ENCODE measurements at places on chromosomes 12 and 14.

GRCh38 chr12:91778938-91779400 is 366.7 kb downstream of the BTG1 start:
- peak; percentile 51 for DNase-seq
- no peaks in the 10 kb centered on the region for H3K36me3 ChIP-seq
- H3K27ac ChIP-seq = peak overlapping the region; percentile 75
- no peak overlapping the region for H3K4me3 ChIP-seq
- H3K27me3 ChIP-seq = no peaks in the 10 kb centered on the region

GRCh38 chr12:1332327-1332726 is 262.1 kb downstream of the FBXL14 start:
- no peak overlapping the region for H3K27ac ChIP-seq
- no peak for DNase-seq
- no peaks in the 10 kb centered on the region for H3K27me3 ChIP-seq
- H3K4me3 ChIP-seq = no peak overlapping the region
- no peaks in the 10 kb centered on the region for H3K4me1 ChIP-seq

DNA sequence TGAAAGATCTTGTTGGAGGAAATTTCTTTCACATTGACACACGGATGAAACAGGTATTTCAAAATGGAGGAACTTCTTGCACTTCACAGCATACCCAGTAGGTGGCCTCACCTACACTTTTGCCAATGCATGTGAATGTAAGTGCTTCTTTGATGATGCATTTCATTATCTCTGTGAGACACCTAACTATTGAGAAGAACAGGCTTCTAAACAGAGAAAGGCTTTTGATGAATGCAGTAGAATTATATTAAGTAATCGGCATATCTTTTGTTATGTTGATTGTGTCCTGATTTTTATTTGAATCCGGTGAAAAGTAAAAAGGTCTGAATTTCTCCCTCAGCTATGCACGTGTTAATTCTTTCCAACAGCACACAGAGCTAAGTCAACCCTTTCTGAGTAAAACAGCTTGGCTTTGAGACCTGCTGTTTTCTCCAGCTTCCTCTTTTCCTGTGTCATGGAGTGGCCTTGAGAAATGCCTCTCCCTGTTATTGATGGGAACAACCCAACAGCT is 399.0 kb downstream of the NAV3 start:
- H3K36me3 ChIP-seq = no peaks in the 10 kb centered on the region
- no peaks in the 10 kb centered on the region for H3K4me1 ChIP-seq

- H3K36me3 ChIP-seq = no peaks in the 10 kb centered on the region
- no peak for DNase-seq
- H3K4me1 ChIP-seq = no peaks in the 10 kb centered on the region
- H3K27ac ChIP-seq = no peak overlapping the region
- no peak overlapping the region for H3K4me3 ChIP-seq
Observed at GRCh38 chr12:60535363-60535762, 939.5 kb downstream of the SLC16A7 start.

GRCh38 chr12:55899082-55899481 is 28.6 kb downstream of the PYM1 start:
- peaks cover 7% of the 10 kb centered on the region for H3K4me1 ChIP-seq
- DNase-seq = no peak
- H3K4me3 ChIP-seq = no peak overlapping the region
- H3K36me3 ChIP-seq = peaks cover 12% of the 10 kb centered on the region

GRCh38 chr12:51911788-51912711 is 4.7 kb downstream of the ACVRL1 start:
- no peaks in the 10 kb centered on the region for H3K36me3 ChIP-seq
- no peak overlapping the region for H3K4me3 ChIP-seq
- H3K27ac ChIP-seq = no peak overlapping the region
- no peak for DNase-seq
- no peaks in the 10 kb centered on the region for H3K27me3 ChIP-seq
- H3K4me1 ChIP-seq = peaks cover 18% of the 10 kb centered on the region

DNA sequence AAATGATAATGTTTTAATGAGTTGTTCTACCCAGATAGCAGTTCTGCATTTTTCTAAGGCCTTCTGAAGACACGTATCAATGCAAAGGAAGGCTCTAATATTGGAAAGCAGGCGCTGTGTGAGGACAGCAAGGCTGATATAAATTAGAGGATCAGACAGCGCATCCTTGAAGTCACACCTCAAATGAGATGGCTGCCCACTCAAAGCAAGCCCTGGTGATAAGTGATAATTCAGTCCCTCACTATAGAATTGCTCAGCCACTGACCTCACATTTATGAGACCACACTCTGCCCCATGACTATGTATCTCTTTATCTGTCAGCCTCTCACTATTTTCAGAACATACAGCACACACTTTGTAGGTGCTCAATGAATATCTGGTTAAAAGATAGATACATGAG is 62.4 kb downstream of the ARMH4 start:
- H3K36me3 ChIP-seq = no peaks in the 10 kb centered on the region
- H3K4me1 ChIP-seq = no peaks in the 10 kb centered on the region

- no peaks in the 10 kb centered on the region for H3K27me3 ChIP-seq
- no peak for DNase-seq
- H3K36me3 ChIP-seq = no peaks in the 10 kb centered on the region
- H3K4me1 ChIP-seq = no peaks in the 10 kb centered on the region
Observed at GRCh38 chr14:96881713-96882112, 84.5 kb downstream of the VRK1 start.
